ENCODE measurements at places on chromosomes 7 and 10. TPM values are rescaled to one million over a fixed set of nuclear protein-coding genes. Genes with fewer than 3 reads are reported as not detected.

DNA sequence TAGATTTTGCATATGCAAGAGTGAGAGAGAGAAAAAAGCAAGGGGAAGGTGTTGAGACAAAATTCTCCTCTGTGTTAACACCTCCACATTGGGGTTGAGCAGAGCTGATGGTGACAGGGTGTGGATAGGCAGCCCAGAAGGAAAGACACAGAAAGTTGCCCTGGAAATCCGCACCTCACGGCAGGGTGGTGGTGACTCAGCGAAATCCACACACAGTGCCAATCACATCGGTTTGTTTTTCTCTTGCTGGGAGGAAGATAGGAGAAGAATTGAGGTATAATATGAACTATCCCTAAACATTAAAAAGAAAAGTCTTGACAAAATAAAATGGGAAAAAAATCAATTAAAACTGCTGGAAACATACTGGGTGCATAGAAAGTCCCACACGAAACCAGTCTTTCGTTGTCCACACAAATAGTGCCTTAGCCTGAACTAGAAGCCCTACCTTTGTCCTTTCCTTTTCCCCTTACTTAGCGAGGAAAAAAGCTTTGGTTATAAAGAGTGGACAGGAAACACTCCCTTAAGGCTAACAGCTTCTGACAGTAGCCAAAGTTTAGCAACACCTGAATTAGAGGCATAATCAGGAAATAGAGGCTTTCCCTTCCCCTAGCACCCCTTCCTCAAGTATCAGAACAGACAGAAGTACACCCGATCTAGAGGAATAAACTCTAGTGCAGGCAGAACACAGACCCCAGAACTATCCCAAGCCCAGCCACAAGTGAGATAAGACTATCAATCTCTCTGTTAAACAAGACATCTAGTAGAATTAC is 39.2 kb upstream of the DNAJC1 start:
- no peak for DNase-seq

Gene ZMIZ2
- 88.6 TPM for total RNA-seq

GRCh38 chr10:88159127-88159829 is 295.9 kb downstream of the PTEN start:
- DNase-seq: no peak

DNA sequence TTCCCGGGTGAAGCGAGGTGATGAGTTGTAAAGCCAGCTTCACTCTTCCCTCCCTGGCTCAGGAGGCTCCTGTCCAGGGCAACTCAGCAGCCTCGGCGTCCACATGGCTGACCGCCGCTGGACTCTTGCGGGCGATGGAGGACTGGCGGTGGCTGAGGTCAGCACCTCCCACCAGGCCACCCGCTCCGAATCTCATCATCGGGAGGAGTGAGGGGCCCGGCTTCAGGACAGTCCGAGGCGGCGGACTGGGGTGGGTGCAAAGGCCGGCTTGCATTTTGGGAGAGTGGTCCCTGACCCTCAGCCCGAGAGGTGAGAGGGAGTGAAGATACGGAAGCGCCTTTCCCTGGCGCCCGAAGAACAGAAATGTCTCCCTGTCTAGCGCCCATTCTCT is 759 bp downstream of the DNAJB12 start:
- DNase-seq: no peak

Gene TUBB8
- total RNA-seq: 0.82 TPM

DNA sequence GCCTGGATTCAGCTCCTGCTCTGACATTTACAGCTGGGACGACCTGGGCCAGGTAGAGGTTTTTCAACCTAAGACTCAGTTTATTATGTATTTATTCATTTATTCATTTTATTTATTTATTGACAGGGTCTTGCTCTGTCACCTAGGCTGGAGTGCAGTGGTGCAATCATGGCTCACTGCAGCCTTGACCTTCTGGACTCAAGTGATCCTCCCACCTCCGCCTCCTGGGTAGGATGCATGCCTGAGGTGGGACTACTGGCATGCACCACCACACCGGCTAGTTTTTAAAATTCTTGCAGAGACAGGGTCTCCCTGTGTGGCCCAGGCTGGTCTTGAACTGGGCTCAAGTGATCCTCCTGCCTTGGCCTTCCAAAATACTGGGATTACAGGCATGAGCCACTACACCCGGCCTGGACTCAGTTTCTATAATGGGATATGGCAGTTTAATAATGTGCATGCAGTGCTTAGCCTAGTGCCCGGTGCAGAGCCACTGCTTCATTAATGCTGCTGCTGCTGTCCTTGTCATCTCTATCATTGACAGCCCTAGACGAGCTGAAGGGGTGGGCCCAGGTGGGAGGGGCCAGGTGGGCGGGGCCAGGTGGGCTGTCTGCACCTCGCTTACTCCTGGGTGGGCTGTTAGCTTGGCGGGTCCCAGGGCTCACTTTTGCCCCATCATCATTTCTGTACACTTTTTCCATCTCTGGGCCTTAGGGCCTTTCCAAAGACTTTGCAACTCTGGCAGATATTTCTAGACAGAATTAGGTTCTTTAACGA is 92.6 kb downstream of the LHPP start:
- no peak for DNase-seq

Gene TBX20
- not detected for total RNA-seq

GRCh38 chr10:69492746-69493462 is 41.6 kb downstream of the TSPAN15 start:
- no peak for DNase-seq

- DNase-seq: no peak
Observed at GRCh38 chr7:51517187-51517586, 200.6 kb upstream of the COBL start.

DNA sequence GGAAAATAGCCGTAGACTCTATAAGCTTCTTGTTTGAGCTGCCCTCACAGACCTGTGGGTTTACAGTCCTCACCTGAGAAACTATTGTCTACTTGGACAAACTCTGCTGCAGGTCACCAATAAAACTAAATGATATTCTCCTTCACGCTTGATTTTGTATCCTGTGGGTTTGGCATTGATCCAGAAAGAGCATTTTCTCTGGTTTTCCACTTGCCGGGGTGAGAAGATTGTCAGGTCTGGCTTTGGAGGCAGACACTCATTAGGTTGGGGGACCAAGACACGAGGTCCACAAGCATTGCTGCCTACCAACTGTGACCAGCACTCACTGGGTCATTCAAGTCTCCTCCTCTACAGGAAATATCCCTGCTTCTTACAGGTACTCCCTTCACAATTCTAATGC is 68.5 kb downstream of the CDC14C start:
- no peak for DNase-seq

DNA sequence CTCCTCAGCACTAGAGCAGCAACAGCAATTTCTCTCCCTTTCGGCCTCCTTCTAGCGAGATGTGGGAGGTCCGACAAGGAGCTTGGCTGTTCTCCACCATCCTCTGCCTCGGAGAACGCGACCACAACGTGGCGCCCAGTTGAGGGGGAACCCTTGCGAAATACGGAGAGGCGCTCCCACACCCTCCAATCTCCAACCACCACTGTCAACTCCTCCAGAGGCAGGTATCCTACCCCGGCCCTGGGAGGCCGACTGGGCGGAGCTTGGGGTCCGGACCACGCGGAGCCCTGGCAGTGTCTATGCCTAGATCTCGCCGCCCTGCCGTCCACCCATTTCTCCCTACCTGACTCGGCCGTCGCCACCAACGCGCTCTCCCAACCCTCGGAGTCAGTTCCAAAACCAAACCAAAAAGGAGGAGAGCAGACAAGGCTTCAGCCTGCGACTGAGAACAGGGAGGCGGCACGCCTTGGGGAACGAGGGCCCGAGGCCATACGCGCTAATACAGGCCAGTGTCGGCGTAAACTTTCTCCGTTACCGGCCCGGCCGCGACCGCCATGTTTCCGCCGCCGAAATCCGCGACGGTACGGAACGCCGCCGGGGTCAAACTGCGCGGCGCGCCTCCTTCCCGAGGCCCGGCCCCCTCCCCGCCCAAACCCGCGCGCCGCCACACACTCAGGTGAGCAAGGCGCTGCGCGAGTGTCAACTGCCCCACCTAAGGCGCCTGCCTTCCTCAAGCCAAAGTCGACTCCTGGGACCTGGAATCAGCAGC is at the start of gene TMEM168:
Gene TMEM168 (minus strand): TSS at position 577 of the 769 bp plus-strand sequence. CDS start 5,568 bp downstream, outside the sequence.
- DNase-seq: peak; percentile 91

Gene ARL3
- total RNA-seq: 3.4 TPM

DNA sequence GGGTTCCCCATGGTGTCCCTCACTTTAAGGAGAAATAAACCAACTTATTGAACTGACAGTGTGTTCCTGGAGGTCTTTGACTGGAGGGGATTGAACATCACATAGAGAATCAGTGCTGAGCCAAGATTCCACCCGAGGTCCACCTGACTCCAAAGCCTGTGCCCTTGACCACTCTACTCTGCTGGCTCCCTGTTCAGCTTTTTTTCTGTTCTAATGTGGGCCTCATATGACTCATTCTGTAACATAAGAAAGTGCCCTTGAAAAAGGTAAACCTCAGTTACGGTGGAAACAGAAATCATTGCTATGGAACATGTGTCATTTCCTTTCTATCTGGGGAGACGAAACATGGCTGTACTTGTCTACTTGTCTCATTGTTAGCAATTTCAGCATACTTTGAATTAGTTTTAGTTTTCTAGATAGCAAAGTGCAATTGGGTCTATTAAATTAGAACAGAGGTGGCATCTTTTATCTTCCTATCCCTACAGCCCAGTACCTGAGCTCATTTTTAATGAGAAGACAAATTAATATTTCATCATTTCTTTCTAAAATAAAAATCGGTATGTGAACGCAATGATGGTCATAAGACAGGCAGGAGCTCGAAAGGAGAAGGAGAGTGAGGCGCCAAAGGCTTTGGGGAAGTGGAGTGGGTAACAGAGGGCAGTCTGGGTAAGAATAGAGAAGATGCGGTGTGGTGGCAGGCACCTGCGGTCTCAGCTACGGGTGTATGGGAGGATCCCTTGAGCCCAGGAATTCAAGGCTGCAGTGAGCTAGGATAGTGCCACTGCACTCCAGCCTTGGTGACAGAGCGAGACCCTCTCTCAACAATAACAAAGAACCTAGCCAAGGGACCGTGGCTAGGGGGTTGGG is 1.5 kb downstream of the GSDME start:
- no peak for DNase-seq

Gene NACAD
- total RNA-seq: 1.1 TPM

Data from transverse colon (tissue), 4 donors.